ENCODE measurements at places on chromosomes 4 and X.

DNA sequence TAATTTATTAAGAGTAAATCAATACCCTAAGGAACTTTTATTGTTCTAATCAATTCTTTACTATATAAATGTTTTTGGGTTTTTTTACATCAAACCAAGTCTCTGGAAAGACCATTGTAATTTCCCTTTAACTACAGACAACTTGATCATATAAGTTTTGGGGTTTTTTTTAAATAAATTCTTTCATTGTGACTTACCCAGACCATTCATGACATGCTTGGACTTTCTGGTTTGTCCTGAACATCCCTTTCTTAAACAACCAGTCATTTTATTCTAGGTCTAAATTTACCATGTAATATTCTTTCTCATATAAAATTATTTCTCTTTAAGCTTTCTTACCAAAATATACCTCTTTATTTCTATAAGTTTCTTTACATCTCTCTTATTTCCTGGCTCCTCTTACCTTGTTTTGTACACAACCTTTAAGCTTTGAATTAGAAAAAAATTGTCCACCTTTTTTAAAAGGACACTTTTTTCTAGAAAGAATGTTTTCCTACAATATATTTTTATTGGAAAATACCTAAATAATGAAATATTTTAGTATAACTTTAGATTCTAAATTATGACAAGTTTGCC lies 8.4 kb downstream of the CNGA1 start:
- DNase-seq: no peak

GRCh38 chrX:11239230-11239629 lies 54.0 kb upstream of the AMELX start:
- no peak for DNase-seq

DNA sequence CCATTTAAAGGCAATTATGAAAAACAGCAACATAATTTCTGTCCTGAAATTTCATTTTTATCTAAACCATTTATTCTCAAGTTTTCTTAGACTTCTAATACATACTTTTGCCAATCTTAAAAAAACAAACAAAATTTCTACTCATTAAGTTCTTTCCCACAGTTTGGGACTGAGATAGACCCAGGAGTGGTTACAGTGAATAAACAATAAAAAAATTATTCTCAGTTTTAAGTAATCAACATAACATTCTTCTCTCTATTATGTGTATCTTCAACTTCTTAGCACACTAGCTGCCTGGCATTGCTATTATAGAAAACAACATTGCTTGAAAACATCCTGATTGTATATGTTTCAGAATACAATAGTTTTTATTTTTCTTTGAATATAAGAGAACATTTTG lies 532.8 kb downstream of the IL15 start:
- no peak for DNase-seq

DNA sequence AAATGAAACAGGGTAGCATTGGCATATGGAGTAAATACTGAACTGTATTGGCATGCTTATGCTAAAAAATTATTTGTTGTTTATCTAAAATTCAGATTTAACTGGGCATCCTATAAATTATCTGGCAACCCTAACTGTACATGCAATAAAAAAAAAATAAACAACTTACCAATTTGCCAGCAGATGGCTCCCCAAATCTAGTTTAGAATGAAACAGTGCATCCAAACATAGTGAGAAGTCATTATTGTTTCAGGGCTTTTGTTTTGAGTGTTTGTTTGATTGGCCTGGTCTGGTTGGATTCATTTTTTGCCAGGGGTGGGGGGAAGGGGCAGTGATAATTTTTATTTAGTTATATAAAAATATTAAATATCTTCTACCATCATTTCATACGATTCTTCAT lies 12.8 kb upstream of the NSUN7 start:
- DNase-seq: no peak

GRCh38 chr4:124181039-124181438 lies 531.5 kb downstream of the ANKRD50 start:
- no peak for DNase-seq

GRCh38 chr4:118173126-118173525 lies 138.8 kb downstream of the NDST3 start:
- DNase-seq: no peak

DNA sequence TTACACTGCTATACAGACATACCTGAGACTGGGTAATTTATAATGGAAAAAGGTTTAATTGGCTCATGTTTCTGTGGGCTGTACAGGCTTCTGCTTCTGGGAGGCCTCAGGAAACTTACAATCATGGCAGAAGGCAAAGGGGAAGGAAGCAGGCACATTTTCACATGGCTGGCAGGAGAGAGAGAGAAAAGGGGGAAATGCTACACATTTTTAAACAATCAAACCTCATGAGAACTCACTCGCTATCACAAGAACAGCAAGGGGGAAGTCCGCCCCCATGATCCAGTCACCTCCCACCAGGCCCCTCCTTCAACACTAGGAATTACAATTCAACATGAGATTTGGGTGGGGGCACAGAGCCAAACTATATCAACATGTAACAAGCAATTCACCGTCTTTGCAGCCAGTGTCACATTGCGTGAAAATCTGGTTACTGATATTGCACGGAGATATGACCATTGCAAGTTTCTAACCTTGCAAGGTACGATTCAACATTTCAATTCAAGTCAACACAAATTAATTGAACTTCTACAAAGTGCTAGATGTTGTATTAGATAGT lies 61.7 kb upstream of the RELL1 start:
- DNase-seq: no peak

DNA sequence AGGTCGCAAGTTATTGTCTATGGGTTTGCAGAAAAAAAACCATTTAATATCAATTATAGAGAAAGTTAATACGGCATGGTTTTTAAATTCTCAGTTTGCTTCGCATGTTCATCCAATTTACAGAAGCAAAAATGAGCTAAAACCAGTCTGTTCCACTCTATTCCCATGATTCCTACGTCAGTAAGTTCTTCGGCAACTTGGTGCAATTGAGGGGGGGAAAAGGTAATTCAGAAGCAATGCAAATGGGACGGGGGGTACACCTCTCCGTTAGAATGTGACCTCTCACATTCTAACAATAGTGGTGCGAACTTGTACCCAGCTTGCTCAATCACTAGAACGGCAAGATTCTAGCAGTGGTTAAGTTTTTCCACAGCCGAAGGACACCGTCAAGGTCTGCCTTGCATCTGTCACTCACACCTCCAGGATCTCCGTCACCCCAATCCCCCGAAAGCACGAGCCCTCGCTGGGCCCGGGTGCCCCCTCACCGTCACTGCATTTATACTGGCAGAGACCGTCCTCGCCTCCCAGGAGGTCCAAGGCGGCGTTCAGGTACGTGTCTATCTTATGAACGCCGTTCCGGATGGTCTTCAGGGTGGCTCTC lies 653 bp downstream of the PLA2G12A start:
- no peak for DNase-seq

GRCh38 chrX:39755143-39756032 lies 342.4 kb downstream of the BCOR start:
- DNase-seq: no peak

DNA sequence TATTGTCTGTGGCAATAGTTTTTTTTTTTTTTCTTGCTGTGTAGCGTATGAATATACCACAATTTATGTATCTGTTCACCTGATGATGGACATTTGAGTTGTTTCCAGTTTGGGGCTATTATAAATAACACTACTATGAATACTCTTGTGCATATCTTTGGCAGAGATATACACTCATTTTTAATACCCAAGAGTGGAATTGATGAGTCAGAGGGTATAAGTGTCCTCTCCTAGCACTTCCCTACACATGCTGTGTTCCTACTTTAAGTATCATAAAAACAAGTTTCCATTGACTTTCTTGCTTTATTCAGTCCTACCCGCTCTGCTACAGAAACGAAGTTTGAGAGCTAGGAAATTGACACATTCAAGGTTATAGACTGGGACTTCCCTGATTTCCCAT lies 39.8 kb downstream of the XIAP start:
- no peak for DNase-seq

DNA sequence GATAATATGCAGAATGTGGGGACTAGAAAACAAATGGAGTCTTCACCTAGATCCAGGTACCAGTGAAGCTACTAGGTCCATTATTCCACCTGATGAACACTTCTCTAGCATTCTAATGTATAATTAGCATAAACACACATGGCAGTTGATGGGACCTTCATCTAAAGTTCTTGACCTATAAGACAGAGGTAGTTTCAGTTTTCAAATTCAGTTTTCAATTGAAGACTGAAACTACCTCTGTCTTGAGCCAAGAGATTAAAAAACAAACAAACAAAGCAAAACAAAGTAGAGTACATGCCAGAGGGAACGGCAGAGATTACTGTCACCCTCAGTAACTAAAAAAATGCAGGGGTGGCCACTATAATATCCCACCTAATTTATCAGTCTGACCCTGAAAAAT lies 199.9 kb upstream of the NEIL3 start:
- no peak for DNase-seq

GRCh38 chr4:118953276-118953675 lies 64.6 kb downstream of the SYNPO2 start:
- DNase-seq: no peak

DNA sequence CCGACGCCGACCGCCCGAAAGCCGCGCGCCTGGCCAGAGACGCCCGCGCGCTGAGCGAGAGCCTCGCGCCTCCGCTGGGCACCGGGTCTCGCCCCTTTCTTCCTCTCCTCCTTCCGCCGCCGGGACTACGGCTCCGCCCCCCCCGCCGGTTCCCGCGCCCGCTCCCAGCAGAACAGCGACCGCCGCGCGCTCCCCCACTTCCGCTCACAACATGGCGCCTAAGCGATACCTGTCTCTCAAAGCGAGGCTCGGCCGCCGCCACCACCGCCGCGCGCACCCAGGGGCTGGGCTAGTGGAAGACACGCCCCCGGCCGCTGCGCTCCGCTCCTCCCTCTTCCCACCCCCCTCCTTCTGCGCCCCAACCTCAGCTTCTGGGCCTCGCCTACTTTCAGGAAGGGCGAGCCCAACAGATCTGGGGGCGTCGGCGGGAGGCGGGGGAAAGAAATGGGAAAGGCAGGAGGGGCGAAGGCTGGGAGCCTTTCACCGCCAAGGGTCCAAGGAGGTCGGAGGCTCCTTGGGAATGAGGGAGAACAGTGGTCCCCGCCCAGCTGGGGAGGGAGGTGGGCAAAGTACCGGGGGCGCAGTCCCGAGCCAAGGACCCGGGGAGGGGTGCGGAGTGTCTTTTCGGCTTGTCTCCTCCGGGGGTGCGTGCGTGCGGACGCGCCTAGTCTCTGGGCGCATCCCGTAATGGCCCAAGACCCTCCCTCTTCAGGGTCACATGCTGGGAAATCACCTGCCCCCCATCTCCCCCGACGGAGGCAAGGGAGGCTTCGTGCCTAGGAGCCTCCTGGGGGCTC lies at the start of gene RPS6KA3:
RPS6KA3 (minus strand) TSS at position 100 of the 797 bp plus-strand sequence. CDS start 277 bp downstream, outside the sequence.
- DNase-seq: peak; percentile 49

Measured in amygdala (tissue), 56 donors.